Activated T-helper 1 cell treated with anti-CD3 and anti-CD28 coated beads, Interleukin-12 subunit alpha, Interleukin-12 subunit beta, Interleukin-2, Interleukin-4 antibody, amounts not matched to agents 30 ng/mL and 10 ng/mL and 1 ng/mL, durations not matched to agents 14 hours and 24 hours and 36 hours (primary cell): ENCODE measurements at places on chromosomes 5 and 9. TPM values are rescaled to one million over a fixed set of nuclear protein-coding genes. Genes with fewer than 3 reads are reported as not detected.

Gene OR1Q1
- total RNA-seq: not detected in 2 replicates

Gene CCDC171
- total RNA-seq: 1.4 and 2.0 TPM in 2 replicates

Gene SRP19
- 72.0 and 72.5 TPM in 2 replicates for total RNA-seq

Gene SAXO1
- not detected in 2 replicates for total RNA-seq

Gene IL17B
- not detected in 2 replicates for total RNA-seq

Gene ZDHHC11B
- total RNA-seq: not detected in 2 replicates

Gene PKD2L2
- not detected in 2 replicates for total RNA-seq

Gene ZFP2
- 0.07 and 0.41 TPM in 2 replicates for total RNA-seq

Gene HBEGF
- 28.5 and 28.9 TPM in 2 replicates for total RNA-seq

Gene C1QTNF2
- not detected in 2 replicates for total RNA-seq

Gene ZNF484
- total RNA-seq: 7.2 and 8.1 TPM in 2 replicates

Gene C5orf22
- total RNA-seq: 30.1 and 36.6 TPM in 2 replicates

Gene ACOT12
- not detected in 2 replicates for total RNA-seq

Gene ANKRD31
- total RNA-seq: 0.36 and 0.37 TPM in 2 replicates

Gene IL7R
- total RNA-seq: 47.2 and 50.8 TPM in 2 replicates

Gene PRELID2
- total RNA-seq: 1.5 and 2.1 TPM in 2 replicates

Gene HTR4
- total RNA-seq: not detected in 2 replicates

Gene HNRNPH1
- 987 and 1,028 TPM in 2 replicates for total RNA-seq

Gene DUSP1
- total RNA-seq: 11.9 and 12.5 TPM in 2 replicates

Gene KLHL3
- 1.2 and 2.2 TPM in 2 replicates for total RNA-seq

Gene AGXT2
- not detected in 2 replicates for total RNA-seq

Gene DMRT2
- total RNA-seq: 1.2 and 1.5 TPM in 2 replicates

Gene IGIP
- total RNA-seq: 2.5 and 3.5 TPM in 2 replicates
